ENCODE measurements at places on chromosomes 13 and 19.
A peak's percentile ranks its signal among the peaks of the same experiment; 100 is the strongest.

DNA sequence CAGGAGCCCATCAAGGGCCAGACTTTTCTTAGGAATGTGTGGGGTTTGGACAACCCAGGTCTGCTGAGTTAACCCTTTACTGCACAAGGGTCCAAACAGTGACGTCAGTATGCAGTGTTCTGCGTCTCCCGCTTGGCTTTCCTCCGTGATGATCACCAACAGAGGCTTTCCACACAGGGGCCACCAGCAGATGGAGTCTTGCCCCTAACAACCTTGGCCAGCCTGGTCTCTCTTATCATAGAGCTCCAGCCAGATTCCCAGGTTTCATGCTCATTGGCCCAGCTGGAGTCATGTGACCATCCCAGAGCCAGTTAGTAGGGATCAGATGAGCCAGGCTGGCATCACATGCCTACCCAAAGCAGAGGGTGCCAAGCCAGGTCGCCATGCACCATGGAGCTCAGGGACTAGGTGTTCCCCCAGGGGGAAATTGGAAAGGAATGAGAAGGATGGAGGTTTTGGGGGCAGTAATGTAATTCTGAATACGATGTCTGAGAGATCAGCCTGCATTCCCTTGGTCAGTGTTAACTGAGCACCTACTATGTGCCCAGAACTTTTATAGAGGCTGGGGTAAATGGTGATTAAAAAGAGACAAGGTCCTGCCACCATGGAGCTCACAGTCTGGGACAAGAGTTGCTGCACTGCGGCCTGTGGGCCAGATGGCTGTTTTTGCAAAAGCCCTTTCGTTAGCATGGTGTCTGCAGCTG lies 61.2 kb downstream of the MYH14 start:
- no peak for DNase-seq

- no peak for DNase-seq
Measured at GRCh38 chr19:38737921-38738737, 6.1 kb downstream of the CAPN12 start.

DNA sequence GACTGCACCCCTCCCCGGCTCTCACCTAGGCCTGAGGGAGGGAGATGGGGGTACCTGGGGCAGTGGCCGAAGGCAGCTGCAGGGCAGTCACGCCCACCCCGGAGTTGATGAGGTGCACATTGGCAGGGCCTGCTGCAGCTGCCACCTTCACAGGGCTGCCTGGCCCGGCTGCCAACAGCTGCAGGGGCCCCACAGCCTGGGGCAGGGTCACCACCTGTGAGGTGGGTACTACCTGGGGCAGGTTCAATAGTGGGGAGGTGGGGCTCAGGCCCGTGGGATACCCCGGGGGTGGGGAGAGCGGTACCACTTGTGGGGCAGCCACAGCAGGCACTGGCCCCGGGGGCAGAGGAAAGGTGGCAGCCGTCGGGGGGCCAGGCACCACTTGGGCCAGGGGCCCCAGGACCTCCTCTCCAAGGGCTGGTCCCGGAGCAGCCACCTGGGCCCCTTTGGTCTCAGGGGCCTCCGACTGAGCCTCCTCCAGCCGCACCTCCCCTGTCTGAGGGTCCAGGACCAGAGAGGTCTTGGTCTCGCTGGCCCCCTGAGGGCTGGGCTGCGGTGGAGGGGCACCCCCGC lies 2.7 kb downstream of the SIX5 start:
- no peak for DNase-seq

DNA sequence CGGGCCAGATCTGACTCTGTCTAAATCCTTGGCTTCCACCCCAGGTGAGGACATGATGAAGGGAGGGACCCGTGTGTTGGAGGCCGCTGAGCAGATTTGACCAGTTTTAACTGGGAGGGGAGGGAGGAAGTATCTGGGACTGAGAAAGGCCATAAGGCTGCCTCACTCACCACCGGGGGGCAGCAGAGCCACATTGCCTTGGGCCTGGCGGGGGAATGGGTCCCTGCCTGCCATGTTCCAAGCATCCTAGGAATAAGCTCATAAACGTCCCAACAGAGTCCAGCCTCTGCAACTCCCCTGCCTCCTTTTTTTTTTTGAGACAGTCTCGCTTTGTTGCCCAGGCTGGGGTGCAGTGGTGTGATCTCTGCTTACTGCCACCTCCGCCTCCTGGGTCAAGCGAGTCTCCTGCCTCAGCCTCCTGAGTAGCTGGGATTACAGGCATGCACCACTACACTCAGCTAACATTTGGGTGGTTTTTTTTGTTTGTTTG lies 15.5 kb downstream of the MAST3 start:
- DNase-seq: no peak

DNA sequence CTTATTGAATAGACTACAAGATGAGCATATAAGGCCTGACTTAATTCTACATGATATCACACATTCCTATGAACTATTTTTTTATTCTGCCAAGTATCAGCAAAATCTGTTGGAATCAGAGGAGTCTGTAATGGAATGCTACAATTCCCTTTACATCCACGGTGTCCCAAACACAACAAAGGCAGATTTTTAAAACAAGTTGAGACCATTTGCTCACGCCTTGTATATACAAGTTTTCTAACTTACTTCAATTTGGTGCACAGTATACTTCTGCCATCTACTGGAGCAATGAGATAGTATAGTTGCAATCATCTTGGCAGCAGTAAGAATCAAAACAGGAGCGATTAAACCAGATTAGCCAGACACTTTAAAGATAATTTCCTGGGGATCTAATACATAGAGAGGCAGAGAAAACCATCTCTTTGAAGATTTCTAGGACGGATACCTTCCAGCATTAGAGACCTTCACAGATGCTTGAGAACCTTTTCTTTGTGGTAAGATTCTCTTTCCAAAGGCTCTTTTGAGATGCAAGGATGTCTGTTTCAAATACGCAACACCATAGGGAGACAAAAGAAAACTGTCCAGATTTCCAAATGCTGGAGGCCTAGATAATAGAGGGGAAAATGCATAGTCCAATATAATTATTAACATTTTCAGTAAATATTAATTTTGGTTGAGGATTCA lies 302.0 kb upstream of the MIR17HG start:
- no peak for DNase-seq

- DNase-seq: peak; percentile 90
Measured at GRCh38 chr19:16659832-16660708, at the start of gene SMIM7. SMIM7 (minus strand) TSS chr19:16660144; CDS start chr19:16660110, 34 bp downstream.

GRCh38 chr13:51396352-51396751 lies 56.5 kb downstream of the INTS6 start:
- peak; percentile 6 for DNase-seq

GRCh38 chr13:73109288-73109899 lies 50.6 kb downstream of the KLF5 start:
- no peak for DNase-seq

GRCh38 chr13:46775385-46776107 lies 21.4 kb downstream of the ESD start:
- no peak for DNase-seq

DNA sequence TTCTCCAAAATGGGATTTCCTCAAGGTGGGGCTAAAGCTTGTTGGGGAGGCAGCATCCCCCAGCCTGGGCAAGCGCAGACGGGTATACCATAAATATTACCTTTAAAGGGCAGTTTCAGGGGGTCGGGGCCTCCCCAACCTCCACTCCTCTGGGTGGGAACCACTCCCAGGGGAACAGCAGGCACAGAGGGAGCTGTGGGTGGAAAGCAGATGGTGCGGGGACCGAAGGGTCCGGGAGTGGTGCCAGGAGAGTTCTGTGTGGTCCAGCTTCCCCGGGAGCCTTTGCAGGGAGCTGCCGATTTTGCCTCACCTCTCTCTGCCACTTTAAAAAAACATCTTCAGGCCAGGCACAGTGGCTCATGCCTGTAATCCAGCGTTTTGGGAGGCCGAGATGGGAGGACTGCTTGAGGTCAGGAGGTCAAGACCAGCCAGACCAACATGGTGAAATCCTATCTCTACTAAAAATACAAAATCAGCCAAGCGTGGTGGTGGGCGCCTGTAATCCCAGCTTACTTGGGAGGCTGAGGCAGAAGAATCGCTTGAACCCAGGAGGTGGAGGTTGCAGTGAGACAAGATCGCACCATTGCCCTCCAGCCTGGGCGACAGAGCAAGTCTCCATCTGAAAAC lies 5.5 kb downstream of the MAST3 start:
- no peak for DNase-seq

DNA sequence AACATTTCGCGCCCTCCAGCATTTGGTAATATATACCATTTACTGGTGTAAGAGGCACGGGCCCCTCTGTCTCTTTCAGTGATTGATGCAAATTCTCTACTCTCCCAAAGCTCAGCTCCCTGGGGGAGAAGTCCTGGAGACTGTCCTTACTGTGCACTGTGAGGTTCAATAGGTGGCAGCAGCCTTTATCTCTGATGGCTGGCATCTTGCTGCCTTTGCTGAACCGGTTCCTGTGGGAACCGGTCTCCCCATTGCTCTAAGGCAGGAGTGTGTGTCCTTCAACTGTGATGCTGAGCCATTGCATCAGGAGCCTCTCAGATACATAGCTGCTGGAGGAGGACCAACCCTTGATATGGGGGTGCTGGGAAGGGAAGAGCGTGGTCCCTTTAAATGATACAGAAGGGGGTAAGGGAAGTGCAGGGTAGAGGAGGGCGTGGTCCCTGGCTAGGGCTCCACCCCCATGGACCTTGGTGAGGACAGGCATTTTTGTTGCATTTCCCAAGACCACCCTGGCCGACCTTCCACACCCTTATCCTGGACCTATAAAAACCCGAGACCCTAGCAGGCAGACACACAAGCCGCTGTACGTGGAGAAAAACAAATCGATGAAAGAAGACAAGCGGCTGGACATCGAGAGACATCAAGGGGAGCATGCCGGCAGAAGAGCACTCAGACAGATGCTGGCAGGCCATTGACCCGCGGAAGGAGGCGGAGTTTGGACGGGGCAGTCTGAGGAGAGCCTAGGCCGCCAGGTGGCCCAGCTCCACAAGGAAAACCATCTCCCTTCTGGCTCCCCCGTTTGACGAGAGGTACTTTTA lies 41.1 kb upstream of the GTF3A start:
- no peak for DNase-seq

DNA sequence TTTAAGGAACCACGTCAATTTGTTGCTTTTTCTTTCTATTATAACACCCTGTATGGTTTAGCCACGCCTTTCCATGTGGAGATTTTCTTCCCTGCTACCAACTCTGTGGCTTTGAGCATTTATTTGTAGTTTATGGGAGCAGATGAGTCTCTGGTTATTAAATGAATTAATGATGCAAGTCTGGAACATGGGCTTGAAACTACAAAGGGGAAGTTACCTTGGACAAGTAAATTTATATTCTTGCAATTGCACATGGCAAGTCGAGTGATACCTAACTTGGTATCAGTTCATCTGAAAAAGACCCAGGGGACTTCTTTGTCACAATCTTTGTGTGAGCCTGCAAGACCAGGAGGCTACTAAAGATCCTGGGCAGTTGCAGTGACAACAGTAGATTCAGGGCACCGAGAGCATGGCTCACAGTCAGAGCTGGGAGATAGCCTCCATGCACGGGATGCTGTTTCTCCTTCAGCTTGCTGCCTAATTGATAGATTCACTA lies 24.4 kb downstream of the B3GLCT start:
- DNase-seq: no peak

DNA sequence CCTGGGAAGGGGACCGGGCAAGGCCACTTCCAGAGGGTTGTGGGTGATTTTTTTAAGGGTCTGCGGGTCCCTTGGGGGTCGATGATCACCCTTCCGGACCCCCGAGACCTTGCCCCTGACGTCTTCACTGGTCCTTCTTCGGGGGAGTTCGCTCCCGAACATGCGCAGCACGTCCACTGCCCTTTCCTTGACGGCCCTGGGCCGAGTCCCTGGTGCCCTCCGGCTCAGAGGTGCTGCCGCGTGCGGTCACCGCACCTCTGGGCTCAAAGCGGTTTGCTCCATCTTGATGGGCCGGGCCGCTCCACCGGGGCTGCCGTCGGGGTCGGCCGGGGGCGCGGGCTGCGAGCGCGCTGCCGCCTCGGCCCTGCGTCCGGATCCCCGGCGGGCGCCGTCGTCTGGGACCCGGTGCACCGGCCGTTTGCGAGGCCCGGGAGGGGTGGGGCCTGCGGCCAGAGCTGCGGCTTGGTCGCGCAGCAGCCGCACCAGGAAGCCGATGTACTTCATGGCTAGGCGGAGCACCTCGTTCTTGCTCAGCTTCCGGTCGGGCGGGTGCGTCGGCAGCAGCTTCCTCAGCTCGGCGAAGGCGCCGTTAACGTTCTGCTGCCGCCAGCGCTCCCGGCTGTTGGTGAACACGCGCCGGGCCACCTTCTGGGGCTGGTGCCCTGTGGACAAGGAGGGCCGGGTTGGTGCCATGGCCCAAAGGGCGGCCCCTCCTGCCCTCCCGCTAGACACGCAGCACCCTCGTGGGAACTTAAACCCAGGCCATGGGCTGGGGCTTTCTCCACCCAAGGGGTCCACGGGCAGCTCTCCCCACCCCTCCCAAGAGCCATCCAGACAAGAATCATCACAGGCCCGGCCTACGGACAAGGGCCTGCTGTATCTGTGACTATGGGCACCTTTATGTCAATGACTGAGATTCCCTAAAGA lies 3.3 kb downstream of the LYL1 start:
- DNase-seq: no peak

DNA sequence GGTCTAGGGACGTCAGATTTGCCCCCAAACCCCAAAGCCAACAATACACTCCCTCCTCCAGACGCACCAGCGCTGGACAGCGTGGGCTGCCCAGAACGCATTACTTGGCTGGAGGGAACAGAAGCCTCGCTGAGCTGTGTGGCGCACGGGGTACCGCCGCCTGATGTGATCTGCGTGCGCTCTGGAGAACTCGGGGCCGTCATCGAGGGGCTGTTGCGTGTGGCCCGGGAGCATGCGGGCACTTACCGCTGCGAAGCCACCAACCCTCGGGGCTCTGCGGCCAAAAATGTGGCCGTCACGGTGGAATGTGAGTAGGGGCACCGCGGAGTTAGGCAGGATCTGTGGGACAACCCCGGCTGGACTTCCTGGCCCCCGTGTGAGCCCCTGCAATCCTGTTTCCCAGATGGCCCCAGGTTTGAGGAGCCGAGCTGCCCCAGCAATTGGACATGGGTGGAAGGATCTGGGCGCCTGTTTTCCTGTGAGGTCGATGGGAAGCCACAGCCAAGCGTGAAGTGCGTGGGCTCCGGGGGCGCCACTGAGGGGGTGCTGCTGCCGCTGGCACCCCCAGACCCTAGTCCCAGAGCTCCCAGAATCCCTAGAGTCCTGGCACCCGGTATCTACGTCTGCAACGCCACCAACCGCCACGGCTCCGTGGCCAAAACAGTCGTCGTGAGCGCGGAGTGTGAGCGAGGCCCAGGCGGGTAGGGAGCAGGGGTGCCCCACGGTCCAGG lies 4.0 kb downstream of the ICAM5 start:
- DNase-seq: no peak

DNA sequence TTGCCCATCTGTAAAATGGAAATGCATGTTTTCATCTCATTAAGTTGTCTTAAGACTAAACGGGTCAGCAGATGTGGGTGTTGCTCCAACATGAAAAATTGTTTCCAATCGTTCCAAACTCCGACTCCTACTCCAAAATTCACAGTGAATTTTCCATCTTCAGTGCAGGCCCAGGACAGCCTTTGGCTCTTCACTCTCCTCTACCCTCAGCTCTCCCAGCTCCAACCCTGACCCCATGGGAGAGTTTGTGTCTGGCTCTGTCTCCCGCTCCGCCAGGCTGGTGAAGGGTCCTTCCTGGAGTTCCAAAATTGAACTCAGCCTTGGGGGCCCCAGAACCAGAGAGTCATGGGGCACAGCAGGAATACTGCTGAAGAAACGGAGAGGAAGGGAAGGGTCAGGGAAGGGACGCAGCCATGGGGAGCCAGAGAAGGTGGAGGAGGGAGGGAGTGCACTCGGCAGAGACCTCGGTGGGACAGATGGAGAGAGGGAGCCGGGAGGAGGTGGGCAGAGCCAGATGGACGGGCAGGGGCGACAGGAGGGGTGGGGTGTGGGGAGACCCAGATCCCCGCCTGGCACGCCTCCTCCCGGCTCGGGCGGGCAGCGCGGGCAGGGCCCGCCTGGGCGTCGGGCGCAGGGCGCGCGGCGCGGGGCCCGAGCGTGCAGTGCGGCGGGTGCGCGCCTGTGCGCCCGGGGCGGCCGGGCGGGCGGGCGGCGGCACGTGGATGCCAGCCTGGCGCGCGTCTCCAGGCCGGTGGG lies 45.6 kb downstream of the CELF5 start:
- DNase-seq: no peak

Data from BJ (cell line).